ENCODE measurements at places on chromosomes 13 and 19.

DNA sequence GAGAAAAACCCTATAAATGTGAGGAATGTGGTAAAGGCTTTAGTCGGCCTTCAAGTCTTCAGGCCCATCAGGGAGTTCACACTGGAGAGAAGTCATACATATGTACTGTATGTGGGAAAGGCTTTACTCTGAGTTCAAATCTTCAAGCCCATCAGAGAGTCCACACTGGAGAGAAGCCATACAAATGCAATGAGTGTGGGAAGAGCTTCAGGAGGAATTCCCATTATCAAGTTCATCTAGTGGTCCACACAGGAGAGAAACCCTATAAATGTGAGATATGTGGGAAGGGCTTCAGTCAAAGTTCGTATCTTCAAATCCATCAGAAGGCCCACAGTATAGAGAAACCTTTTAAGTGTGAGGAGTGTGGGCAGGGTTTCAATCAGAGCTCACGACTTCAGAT lies 11.7 kb downstream of the ZNF226 start:
- no peak for DNase-seq

DNA sequence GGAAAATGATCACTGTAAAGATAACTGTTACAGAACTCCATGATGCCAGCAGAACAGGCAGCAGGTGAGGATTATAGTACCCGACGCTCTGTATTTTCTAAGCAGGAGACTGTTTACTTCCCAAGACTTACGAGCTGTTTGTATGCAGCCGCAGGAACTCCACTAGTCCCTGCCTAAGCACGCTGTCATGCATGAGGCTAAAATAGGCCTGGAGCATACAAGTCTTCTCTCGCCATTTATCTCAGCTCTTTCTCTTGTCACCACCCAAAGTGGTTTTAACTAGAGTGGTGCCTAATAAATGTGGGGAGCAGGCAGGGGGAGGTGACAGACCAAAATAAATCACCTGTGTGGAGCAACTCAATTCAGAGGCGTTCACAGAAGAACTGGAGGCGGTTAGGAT lies 175.8 kb downstream of the TDRD3 start:
- no peak for DNase-seq

DNA sequence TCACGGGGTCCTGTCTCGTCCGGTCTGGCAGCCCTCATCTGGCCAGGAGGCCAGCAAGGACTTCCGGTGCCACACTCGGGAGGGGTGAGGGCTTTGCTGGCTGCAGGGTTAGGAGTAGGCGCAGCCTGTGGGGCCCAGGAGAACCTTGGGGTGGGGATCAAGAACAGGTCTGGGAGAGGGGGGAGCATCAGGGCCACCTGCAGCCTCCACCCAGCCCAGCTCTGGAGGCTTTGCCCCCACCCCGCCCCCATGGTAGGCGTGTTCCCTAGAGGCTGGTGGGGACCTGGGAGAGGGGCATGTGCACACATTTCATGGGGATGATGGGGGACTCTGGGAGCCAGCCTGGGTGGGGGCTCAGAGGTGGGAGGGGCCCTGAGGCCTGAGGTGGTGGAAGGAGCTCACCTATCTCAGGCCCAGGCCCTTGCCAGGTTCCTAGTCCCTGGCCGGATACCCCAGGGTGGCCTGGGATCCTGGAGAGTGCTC lies 23.3 kb downstream of the WTIP start:
- DNase-seq, result no peak

GRCh38 chr13:33678906-33679657 lies 138.9 kb upstream of the RFC3 start:
- DNase-seq, result no peak

DNA sequence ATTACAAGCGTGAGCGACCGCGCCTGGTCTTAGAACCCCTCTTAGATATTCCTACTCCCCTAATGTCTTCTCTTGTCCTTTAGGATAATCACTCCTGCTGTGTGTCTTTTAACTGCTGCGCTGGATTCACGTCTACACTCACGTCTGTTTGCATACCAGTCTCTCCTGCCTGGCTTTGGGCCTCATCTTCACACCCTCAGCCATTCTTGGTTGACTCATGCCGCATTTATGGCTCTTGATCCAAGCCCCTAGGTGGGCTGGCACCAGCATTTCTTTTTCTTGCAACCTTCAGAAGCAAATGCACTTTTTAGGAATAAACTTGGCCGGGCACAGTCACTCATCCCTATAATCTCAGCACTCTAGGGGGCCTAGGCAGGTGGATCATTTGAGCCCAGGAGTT lies 22.7 kb downstream of the MYO9B start:
- DNase-seq, result no peak

- no peak for DNase-seq
These were observed 278.4 kb upstream of the DACH1 start for GRCh38 chr13:72145383-72145782.

- DNase-seq, result peak; percentile 35
These were observed 8.5 kb downstream of the TMTC4 start for GRCh38 chr13:100666124-100666523.

DNA sequence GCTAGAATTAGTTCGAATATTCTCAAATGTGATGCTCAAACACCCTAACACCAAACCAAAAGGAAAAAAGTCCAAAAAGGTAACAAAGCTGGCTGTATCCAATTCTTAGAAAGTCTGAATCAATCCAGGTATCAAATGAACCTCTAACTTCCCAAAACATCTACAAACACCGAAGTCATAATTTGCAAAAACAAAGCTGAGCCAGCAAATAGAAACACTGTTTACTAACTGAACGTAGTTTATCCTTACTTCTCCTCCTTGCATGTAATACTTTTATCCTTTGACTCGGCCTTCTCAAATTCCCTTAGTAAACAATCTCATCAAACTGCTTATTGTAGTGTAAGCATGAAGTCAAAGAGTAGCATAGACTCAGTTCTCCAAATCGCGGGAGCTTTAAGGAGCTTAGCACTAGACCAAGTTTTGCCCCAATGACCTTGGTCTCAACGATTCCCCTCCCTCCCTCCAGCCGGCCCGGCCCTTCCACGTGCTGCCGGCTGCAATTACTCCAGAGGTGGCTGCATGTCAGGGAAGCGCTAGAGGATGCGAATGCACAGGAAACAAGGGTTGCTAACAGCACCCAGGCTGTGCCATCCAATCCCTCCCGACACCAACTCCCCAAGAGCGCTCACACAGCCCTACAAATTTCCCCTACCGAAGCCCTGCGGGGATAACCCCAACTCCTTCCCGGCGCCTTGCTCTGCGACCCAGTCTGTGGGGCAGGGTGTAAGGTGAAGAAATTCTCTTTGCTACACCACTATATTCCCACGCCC lies 693 bp downstream of the XPO4 start:
- DNase-seq, result no peak

- no peak for DNase-seq
These were observed 606 bp upstream of the STXBP2 start for GRCh38 chr19:7636317-7636690.

GRCh38 chr13:27026396-27026795 lies 145.2 kb downstream of the USP12 start:
- no peak for DNase-seq

DNA sequence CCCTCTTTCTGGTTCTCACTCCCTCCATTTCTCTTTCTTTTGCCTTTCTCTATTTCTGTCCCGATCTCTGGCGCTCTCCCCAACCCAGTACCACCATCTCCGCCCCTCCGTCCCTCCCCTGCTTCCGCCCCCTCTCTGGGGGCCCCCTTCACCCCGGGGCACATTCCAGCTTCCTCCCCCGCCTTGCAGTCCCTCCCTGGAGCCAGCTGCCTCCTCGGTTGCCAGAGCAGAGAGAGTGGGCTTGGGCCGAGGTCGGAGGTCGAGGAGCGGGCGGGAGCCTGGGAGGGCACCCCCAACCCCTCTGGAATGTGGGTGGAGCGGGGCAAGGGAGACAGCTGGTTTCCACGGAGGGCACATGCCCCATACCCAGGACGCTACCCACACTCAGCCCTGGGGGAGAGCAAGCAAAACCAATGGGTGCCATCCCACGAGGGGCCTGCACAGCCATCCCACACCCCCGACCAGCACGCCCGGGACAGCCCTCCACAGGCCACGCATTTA lies 6.5 kb upstream of the CIRBP start:
- DNase-seq, result no peak

- no peak for DNase-seq
These were observed 4.2 kb downstream of the MAST1 start for GRCh38 chr19:12842511-12842910.

- DNase-seq, result no peak
These were observed 18.7 kb upstream of the SIAH3 start for GRCh38 chr13:45870232-45870631.

GRCh38 chr19:4139614-4140236 lies 13.7 kb upstream of the CREB3L3 start:
- no peak for DNase-seq

DNA sequence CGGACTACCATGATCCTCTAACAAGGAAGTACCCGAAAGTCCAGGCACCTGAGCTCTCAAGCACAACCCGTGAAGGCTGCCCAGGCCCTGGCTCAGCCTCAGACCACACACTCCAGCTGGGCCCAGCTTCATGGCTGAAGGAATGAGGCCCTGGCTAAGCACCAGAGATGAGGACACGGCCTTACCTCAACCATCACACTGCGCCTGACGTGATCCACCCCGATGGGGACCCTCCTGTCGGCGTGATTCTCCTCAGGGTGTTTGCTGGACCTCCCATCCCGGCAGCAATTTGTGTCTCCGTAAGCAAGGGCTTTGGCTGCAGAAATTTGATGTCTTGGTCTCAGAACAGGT lies 56.5 kb downstream of the F2RL3 start:
- DNase-seq, result no peak

DNA sequence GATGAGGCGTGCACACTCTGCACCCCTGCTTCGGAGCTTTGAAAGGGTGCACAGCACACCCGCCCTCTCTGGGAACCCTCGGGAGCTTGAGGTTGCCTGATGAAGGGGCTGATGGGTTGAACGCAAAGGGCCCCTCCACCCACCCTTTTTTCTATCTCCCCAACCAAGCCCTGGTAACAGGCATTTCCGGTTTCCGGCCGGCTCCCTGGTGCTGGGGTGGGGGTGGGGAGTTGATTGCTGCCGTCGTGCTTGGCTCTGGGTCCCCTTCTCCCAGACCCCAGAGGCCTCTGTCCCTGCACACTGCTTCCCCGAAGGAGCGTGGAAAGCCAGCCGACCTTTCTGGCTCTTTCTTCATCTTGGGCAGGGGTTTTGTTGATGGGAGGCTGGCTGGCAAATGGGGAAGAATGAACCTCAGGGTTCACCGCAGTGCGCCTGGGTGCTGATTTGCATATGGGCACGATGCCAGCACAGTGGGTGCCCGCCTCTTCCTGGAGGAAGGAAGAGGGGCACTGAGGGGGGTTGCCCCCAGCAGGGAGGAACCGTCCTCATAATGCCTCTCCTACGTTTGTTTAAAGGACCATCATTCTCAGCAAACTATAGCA lies 29.1 kb downstream of the VAV1 start:
- DNase-seq, result no peak

- DNase-seq, result no peak
These were observed 19.9 kb downstream of the KCTD4 start for GRCh38 chr13:45180713-45181601.

DNA sequence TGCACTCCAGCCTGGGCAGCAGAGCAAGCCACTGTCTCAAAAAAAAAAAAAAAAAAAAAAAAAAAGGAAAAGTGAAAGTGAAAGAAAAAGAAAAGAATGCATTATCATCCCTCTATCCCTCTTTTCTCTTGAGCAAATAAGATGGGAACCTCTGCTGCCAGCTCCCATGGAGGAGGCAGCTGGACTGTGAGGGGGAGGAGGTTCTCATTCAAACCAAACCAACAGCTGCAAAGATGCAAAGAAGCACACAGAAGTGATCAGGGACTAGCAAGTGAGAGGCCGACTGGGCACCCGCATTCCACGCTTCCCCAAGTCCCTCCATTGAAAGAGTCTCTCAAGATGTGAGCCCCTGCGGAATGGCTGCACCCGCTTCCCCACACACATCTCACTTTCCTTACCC lies 63.5 kb downstream of the TSHZ3 start:
- DNase-seq, result no peak

DNA sequence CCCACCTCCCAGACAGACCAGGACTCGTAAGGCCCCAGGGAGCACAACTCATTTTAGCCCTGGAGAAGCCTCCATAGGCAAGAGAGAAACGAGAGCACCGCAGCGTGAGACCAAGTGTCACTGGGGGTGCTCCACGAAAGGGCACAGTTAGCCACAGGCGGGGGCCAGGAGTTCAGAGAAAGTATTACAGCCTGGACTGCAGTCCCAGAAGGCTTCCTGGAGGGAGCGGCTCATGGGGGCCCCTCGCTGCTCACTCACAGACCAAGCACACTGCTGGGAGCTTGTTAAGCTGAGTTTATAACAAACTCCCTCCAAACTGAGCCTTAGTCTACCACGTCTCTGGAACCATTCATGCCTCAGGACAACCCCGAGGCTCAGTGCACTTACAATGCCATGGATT lies 16.5 kb downstream of the ANKRD27 start:
- no peak for DNase-seq

- DNase-seq, result no peak
These were observed 79.9 kb upstream of the ABCC4 start for GRCh38 chr13:95381212-95381527.

Data from HFF-Myc (cell line).